ENCODE measurements at places on chromosomes 6 and 20.

DNA sequence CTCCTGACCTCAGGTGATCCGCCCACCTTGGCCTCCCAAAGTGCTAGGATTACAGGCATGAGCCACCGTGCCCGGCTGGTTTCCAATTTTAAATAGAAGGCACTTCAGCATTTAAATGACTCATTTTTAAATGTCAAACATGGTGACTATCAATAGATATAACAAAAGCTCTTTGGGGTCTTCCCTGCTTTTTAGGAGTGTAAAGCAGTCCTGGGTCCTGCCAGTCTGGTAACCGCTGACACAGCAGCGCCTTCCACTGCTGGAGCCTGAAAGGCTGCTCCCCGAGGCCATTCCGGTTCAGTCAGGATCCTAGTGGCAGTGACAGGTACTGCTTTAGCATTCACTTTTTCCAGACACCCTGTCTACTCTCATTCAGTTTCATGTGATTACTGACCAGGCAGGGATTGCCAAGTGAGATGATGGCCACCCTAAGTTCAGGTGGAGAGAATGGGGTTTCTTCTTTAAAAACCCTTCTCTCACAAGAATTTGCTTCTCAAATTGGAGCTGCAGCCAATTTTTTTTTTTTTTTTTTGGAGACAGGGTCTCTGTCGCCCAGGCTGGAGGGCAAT lies 5.1 kb downstream of the DIDO1 start:
- peak; percentile 70 for DNase-seq

DNA sequence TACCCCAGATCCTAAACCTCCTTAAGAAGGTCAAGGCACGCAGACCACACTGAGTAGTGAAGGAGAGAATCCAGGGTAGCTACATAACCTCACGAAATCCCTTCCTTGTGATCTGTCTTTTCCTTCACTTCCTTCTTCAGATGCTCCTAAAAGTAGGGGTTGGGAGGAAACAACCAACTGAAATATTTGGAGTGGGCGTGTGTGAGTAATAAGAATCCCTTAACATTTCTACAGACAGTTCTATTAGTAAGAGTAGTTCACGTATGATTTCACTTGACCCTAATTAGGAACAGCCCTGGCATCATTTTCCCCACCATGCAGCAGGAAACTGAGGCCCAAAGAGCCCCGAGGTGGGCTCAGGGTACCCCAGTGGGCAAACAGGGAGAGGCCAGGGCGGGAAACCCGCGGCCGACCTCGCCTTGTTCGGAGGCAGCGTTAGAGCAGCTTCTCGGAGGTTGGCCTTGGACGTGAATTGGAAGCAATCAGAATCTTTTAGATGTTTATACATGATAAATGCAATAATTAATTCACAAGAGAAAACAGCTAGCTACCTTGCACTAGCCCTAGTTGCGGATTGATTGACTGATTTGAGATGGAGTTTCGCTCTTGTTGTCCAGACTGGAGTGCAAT lies 859 bp upstream of the RAE1 start:
- no peak for DNase-seq

GRCh38 chr20:44552950-44553908 lies 29.1 kb upstream of the PKIG start:
- no peak for DNase-seq

DNA sequence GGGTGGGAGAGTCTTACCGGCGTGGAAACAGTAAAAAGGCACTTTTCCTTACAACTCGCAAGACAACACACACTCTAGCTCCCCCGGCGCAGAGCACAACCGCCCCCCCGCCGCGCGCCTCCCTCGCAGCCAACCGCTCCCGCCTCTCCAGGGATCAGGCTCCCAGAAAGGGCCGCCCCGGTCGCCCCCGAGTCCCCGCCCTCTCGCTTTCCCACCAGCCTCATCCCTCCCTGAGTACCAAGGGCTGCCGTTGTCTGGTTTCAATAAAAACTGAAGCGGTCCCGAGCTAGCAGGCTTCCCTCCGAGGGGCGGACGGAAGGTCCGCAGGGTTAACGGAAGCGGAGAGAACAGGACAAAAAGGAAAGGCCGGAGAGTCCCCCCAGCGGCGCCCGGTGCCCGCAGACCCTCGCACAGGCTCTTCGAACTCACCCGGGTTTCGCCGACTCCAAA lies 804 bp downstream of the ELOVL5 start:
- peak; percentile 96 for DNase-seq

- peak; percentile 72 for DNase-seq
Measured at GRCh38 chr6:151475653-151476523, 17.9 kb upstream of the CCDC170 start.

All from WERI-Rb-1 (cell line).